Karpas-422 (cell line): ENCODE measurements at places on chromosomes 2 and 18. TPM values are rescaled to one million over a fixed set of nuclear protein-coding genes. Genes with fewer than 3 reads are reported as not detected.

DNA sequence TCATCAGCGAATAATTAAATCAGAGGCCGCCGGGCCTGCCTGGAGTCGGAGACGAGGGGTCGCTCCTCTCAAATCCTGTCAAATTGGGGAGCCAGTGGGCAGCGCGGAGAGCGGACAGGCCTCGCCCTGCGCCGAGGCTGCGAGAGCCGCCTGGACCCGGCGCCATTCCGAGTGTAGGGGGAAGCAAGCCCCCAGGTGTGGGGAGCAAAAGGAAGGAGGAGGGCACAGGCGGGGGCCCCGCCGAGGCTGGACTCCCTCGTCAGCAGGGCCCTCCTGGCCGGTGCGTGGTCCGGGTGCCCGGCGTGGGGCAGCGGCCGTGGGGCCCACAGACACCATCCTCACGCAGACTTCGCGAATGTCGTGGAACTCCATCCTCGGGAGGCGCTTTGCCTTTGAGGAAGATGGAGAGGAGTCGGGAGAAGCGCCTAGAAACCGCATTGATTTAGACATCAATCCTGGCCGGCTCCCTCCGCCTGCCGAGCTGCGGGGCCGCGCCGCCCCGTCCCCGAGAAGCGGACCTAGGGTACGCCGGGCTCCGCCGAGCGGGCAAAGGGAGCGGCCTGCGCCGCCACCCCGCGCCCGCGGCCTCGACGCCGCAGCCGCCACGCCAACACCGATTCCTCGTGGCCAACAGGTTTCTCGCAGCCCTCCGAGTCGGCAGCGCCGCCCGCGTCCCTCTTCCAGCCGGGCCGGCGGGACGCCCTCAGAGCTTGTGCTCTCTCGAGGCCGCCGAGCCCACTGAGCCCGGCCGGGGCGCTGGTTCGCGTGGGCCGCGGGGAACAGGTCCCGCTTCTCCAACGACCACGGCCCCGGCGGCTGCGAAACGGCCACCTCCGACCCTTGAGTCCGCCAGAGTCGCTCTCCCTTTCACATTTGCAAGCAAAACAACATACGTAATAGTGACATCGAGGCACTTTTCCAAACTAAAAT lies 6.7 kb upstream of the ONECUT2 start:
- DNase-seq: peak; percentile 19

DNA sequence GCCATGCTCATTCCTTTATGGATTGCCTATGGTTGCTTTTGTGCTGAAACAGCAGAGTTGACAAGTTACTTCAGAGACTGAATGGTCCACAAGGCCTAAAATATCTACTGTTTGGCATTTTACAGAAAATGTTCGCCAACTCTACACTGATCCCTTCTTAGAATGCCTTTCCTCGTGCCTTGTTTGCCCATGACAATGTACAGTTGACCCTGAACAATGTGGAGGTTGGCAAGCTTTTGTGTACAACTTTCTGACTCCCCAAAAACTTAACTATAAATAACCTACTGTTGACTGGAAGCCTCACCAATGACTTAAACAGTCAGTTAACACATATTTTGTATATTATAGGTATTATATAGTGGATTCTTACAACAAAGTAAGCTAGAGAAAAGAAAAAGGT lies 361.4 kb downstream of the EPHA4 start:
- no peak for DNase-seq

GRCh38 chr18:65704046-65704445 lies 46.8 kb upstream of the CDH7 start:
- DNase-seq: no peak

- DNase-seq: no peak
Observed at GRCh38 chr18:54229421-54230059, 5.1 kb upstream of the MBD2 start.

- DNase-seq: no peak
Observed at GRCh38 chr2:236818281-236819045, 248.8 kb downstream of the ACKR3 start.

DNA sequence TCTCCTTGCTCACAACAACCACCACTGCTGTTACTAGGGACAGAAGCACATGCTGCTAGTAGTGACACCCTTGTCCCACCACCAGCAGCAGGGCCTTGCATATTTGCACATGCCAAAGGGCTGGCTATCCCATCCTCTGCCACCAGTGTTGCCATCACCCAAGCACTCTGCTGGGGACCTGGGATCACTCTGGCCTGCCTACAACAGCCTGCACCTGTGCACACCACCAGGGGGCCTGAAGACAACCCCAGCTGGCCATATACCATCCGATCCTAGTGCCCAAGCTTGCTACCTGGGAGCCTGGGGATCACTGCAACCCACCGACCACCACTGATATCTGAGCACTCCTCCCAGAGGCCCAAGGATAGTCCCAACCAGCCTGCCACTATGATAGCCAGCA lies 99.9 kb upstream of the FANCL start:
- no peak for DNase-seq

GRCh38 chr2:62423883-62424458 lies 82.0 kb downstream of the TMEM17 start:
- no peak for DNase-seq

- DNase-seq: no peak
Observed at GRCh38 chr2:4673025-4673489, 969.7 kb downstream of the DCDC2C start.

DNA sequence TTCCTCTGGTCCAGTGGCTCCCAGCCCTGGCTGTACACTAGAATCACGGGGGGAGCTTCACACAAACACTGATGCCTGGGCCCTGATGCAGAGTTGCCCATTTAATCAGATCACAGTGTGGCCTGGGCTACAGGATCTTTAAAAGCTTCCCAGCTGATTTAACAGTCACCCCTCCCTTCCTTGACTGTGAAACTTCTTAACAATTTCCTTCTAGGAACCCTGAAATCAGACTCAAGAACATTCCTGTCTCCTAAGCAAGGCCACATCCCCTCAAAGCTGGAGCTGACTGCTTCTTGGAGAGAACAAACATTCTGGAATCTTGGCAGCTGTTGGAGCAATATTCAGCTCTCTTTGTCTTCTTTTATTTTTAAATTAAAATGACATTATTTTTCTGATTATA lies 88.7 kb downstream of the ADD2 start:
- DNase-seq: no peak

GRCh38 chr2:161613161-161613560 lies 11.1 kb upstream of the SLC4A10 start:
- no peak for DNase-seq

DNA sequence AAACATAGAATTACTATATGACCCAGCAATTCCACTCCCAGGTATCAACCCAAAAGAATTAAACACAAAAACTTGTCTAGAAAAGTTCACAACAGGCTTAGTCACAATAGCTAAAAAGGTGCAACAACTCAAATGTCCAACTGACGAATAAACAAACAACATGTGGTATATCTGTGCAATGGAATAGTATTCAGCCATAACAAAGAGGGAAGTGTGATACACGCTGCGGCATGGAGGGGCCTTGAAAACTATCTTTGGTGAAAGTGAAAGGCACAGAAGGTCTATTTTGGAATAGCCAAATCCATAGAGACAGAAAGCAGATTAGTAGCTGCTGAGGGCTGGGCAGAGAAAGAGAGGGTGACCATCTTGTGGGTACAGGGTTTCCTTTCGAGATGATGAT lies 72.1 kb downstream of the DDX1 start:
- DNase-seq: no peak

DNA sequence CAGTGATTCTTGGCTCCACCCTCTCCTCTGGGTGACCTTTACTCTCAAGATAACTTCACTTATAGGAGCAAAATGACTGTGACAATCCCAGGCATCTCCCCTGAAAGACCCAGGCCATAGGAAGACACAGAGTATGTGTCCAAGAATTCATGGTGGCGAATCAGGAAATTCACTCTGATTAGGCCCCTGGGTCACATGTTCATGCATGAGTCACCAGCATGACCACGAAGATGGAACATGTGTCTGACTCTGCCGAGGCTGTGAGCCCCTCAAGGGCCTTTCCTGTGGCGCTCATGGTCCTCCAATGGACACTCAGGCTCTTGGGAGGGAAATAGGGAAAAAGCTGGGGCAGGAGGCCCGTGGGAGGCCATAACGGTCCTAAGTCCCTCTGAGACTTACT lies 74.0 kb upstream of the TEX51 start:
- no peak for DNase-seq

DNA sequence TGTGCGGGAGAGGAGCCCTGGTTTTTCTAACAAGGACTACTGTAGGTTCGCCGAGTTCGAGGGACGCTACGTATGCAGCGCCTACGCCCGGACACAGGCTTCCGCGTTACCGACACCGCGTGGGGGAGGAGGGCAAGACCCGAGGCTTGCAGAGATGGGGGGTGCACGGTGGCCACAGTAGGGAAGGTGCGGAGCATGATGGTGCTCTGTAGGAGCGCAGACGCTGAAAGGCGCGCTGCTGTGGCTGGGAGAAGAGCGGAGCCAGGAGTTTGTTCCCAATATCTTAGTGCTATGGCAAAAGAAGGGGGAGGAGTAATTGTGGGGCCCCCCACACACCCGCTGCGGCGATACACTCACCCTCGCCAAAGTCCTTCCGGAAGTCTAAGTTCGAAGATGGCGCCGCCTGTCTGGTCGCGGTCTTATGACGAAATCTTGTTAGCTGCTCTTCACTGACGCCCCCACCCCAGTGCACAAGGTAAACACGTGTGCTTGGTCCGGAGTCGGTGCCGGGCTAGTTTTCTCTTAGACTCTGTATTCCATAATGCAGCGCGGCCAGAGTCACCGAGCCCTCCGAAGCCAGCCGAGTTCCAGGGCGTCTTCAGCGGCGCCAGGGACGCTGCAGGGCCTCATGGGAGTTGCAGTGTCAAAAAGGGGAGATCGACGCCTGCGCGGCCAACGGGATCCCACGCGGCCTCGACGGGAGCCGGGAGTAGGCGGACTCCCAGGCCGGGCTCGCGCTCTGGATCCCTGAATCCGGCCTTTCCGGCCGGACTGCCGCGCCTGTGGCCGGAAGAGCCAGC lies at the start of gene GTF3C2:
TSS of gene GTF3C2 (minus strand) at position 383 of the 800 bp plus-strand sequence. CDS start 13,210 bp downstream, outside the sequence.
- DNase-seq: peak; percentile 98

DNA sequence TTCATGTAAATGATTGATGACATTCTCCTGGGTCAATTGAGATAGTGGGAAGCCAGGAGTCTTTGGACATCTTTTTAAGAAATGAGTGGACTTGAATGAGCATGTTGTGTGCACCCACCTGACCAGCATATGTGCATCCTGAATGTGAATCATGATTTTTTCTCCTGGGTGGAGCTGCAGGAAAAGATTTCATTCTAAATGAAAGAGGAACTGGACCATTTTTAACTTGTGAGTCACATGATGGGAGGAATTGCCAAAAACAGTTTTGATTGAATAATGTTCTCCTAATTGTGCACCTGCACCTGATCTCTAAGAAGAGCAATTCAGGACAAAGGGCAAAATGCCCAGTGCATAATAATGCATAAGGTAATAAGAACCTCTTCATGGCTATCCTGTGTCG lies 32.3 kb downstream of the COPS8 start:
- no peak for DNase-seq

- no peak for DNase-seq
Observed at GRCh38 chr2:96881349-96882195, 11.7 kb upstream of the SEMA4C start.

GRCh38 chr2:7986431-7986830 lies 695.4 kb upstream of the ID2 start:
- DNase-seq: no peak

GRCh38 chr2:42755191-42755880 lies 8.6 kb downstream of the OXER1 start:
- no peak for DNase-seq

- DNase-seq: no peak
Observed at GRCh38 chr2:105989070-105989469, 205.0 kb downstream of the UXS1 start.

DNA sequence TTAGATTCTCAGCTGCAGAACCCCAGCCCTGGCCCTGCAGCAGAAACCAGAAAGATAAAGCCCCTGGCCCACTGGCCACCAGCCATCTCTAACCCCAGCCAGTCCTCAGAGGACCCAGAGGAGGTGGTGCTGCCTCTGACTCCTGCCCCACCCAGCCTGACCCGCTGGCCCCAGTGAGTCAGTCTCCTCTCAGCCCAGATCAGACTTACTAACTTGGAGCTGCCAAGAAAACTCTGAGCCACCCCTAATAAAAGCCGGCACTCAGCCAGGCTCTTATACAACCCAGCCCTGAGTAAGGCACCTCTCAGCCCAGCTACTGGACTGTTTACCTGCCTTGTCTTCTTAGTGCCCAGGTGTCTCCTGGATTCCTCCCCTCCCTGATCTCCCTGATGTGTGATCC lies 2.0 kb downstream of the SLC14A2 start:
- DNase-seq: no peak

GRCh38 chr2:187207126-187207525 lies 240.9 kb downstream of the CALCRL start:
- no peak for DNase-seq

- DNase-seq: no peak
Observed at GRCh38 chr2:188865681-188866080, 108.5 kb upstream of the COL3A1 start.

GRCh38 chr18:2797951-2798350 lies 48.9 kb upstream of the EMILIN2 start:
- DNase-seq: no peak

DNA sequence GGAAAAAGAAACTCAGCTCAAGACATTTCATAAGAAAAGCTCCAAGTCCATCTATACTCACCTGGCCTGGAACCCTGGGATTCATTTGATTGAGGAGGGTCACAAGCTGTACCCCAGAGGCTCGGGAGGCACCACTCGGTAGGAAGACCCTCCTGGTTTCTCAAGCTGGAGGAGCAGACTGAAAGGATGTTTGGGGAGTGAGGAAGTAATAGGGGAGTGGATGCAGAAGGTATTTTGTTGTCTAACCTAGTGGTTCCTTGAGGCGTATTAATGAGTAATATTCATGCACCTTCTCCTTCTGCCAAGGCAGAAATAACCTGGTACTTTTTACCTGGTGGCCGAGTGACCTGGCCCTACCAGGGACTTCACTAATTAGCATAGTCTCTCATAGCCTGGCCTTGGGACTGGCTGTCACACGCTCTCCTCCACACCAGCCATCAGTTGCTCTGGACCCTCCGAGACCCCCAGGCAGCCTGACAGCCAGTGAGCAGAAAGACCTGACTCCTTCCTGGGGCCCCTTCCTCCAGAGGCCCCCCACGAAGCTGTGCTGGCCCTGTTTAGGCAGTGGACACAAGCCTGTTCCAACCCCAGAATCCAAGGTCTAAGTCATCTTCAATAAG lies 161.4 kb downstream of the BCL2 start:
- DNase-seq: peak; percentile 46

DNA sequence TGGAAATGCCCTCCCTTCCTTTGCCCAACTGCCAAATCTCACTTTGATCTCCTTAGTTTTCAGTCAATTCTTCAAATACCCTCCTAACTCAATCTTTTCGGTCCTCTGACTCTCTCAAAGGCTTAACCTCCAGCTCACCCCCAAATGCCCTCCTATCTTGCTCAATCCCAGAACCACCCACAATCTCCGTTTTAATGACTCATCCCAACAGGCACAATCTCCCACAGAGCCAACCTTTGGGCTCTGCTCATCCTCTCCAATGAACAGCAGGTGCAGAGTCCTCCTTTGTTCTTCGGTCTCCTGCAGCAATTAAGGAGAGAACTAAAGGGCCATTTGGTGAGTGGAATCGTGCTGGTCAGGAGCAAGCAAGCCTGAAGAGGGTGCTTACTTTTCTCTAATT lies 366.1 kb upstream of the CRIM1 start:
- no peak for DNase-seq

AQP4 gene
- total RNA-seq: not detected in 2 replicates

IL36RN gene
- not detected in 2 replicates for total RNA-seq

ST8SIA5 gene
- total RNA-seq: under 0.01 and 0.25 TPM in 2 replicates

PTPRN gene
- total RNA-seq: not detected in 2 replicates

IRS1 gene
- 3.5 and 3.9 TPM in 2 replicates for total RNA-seq

AFG3L2 gene
- total RNA-seq: 34.2 and 48.8 TPM in 2 replicates

TCF23 gene
- total RNA-seq: not detected in 2 replicates

GDF7 gene
- total RNA-seq: under 0.01 and 0.29 TPM in 2 replicates

RAX gene
- total RNA-seq: not detected in 2 replicates

ALMS1 gene
- total RNA-seq: 67.3 and 84.7 TPM in 2 replicates

GRB14 gene
- total RNA-seq: not detected in 2 replicates

FKBP7 gene
- total RNA-seq: 6.2 and 23.1 TPM in 2 replicates

TACR1 gene
- total RNA-seq: not detected in 2 replicates

ITPRIPL1 gene
- 12.4 and 21.2 TPM in 2 replicates for total RNA-seq
